ENCODE measurements at places on chromosomes 2 and 18.

DNA sequence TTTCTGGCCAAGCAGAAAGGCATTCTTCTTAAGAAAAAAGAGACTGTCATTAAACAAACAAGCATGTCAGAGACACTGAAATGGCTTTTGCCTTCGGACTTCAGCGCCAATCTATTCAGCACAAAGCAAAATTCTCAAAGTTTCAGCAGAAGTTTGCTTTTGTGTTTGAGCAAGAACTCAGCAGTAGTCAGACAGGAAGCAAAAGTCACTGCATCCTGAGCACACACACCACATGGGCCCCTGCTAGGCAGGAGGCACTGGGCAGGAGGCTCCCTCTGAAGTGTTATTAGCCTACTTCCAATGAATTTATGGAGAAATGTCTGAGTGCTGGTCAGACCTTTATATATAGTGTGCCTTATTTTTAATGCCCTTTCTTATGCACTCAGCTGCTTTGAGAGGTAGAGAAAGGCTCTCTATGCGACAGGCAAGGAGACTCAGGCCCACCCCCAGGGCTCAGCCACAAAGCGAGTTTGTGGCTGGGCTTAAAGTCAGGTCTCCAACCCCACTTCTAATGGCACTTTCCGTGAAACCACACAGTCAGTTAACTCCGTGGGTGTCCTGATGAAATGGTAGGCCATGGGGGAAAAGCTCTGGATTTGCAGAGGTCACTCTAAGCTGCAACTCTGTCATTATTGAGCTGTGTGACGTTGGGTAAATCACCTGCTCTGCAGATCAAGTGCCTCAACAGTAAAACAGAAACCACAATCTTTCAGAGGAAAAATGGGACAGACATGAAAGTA lies 161.0 kb upstream of the TMEM200C start:
- peak; percentile 61 for DNase-seq

GRCh38 chr2:226581004-226581403 lies 218.6 kb downstream of the IRS1 start:
- no peak for DNase-seq

GRCh38 chr2:6794448-6794847 lies 71.3 kb downstream of the CMPK2 start:
- no peak for DNase-seq

DNA sequence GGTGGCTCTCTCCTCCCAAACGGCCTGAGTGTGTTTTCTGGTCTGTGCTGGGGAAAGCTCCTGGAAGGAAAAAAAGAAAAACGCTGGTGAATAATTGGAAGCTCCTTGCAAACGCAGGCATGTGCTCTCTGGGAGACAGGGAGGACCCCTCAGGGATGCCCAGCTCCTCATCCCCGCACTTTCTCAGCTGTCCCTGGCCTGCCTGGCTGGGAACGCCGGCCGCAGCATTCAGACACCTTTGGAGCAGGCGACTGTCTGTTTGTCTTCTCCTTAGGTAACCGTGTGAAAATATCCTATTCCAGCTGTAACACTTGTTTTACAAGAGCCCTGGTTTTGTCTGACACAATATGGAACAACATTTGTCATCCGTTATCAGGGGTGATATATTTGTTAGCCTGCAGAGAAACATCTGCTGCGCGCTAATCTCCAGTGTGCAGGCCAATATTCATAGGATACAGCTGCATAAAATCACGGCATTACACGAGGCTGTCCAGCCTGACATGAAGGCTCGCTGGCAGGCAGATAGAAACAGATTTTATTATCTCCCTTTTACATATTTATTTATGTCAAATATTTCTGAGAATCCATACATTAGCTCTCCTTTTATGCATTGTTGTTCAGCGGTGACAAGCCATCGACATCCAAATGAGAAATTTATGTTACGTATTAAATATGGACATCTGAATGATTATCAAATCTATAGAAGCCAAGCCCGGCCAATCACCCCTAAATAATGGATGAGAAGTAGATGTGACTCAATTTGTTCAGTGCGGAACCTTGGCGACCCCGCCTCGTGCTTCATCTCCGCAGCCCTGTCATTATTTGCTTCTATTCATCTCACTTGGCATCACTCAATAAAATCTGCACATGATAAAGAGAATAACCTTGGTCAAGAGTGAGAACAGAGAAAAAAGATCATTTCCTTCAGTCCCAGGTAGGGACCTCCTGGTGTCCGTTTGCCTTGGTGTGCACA lies 675.1 kb upstream of the SALL3 start:
- DNase-seq, result no peak

DNA sequence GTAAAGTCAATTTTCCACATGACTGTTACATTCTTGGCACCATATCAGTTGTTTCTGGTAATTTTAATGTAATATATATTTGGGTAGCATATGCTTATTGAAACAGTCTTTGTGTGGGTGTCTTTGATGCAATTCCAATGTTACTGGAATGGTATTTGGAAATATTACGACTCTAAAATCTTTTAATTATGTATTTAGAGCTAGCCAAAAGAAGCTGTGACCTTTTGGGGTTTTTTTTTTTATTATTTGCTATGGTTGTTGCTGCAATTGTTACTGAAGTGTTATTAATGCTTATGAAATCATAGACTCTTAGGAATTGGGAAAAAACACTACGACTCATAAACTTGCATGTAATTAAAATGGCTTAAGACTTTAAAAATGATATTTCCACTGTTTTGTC lies 95.9 kb downstream of the AOX1 start:
- peak; percentile 15 for DNase-seq

- DNase-seq, result no peak
Observed at GRCh38 chr2:11977766-11978524, 231.5 kb downstream of the LPIN1 start.

DNA sequence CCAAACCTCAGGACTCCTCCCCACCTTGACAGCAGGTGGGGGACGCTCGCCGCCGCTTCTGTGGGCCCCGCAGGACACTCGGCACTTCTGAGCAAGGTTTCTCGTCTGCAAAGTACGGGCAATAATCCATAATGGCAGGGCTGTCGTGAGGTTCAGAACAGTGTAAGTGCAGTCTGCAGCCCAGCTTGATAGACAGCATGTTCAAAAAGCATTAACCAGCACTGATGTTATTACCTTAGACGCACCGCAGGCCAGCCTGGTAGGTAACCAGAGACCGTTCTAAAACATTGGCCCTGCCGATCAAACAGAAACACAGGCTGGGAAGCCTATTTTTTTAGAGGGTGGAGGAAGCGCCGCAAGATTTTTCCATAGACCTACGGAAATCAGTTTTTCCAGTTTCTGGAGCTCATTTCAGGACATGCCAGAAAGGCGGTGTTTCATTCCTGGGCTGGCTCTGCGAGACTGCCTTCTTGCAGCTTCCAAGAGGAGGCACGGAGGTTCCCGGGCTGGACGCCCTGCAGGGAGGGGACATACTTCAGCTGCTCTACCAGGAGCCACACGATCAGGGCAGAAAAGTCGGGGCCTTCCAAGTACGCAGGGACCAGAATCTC lies 148.7 kb downstream of the TPO start:
- DNase-seq, result peak; percentile 27

- peak; percentile 61 for DNase-seq
Observed at GRCh38 chr2:46036929-46037328, 260.3 kb upstream of the EPAS1 start.

DNA sequence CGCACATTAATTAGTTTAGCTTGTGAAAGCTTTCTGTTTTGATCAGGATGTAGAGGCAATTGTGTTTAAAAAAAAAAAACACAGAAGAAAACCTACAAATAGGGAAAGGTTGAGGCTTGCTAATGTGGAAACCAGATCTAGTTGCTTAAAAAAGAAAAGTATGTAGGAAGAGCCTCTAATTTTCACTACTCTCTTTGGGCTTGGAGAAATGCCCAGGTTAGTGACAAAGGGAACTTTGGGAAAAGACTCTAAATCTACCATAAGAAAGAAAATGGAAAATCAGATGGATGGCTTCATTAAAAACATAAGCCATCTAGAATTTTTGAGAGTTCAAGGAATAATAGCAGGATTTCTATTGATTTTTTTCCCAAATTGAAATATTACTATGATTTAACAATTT lies 47.3 kb upstream of the SLC38A11 start:
- DNase-seq, result no peak

DNA sequence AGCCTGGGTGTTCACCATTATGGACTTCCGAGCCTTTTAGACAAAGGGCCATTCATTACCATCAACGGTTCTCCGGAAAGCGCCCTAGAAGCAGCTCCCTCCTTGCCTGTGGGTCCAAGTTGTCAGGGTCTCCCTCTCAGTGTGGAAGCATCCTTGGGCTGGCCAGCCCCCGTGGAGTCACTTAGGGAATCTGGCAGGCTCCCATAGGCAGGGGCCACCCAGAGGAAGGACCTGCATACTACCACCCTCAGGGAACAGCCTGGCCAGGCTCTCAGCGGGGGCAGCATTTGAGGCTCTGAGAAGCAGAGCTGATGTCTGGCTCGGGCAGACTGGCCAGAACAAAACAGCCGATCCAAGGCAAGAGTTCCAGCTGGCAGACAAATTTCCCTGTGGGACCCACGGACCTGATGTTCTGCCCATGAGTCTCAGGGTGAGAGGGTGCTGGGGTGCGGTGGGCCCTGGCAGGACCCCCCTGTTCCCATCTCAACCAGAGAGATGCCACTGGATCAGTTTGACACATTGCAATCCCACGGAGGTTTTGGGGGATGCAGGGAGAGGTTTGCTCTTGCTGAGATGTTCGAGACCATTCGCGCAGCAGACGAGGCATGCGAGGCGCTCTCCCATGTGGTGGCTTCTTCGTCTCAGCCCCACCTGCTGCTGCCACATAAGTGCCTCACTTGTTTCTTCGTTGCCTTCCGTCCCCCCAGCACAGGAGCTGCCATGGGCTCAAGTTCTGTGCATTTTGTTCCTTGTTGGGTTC lies 56.9 kb downstream of the ACKR3 start:
- DNase-seq, result no peak

- DNase-seq, result peak; percentile 96
Observed at GRCh38 chr2:101766871-101767739, 69.6 kb downstream of the MAP4K4 start.

- DNase-seq, result no peak
Observed at GRCh38 chr2:53442783-53443182, 324.8 kb upstream of the CHAC2 start.

DNA sequence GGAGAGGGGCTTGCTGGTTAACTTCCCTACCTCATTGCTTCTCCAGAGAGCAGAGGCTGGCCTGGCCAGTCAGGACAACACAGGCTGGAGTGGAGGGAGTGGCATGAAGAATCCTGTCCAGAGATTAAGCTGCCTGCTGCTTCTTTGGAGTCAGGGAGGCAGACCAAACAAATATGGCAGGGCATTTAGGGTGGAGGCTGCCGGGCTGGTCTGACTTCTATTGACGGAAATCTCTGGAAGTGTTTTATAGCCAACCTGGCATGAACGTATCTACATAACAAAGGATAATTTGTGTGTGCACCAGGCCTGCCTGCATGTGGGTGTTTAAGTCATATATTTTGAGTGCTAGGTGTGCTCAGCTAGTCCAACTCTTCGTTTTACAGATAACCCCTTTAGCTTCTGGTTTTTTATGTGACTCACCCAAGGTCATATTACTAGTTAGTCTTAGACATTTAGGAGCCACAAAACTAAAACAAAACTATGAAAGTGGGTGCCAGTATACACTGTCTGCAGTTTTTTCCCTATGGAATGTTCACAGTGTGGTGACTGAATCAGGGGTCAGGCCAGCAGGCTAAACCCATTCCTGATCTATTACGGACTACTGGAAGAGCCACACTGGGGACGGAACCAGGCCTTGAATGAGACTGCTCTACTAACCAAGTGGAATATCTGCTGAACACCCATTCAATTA lies 5.5 kb downstream of the NPC1 start:
- peak; percentile 44 for DNase-seq

DNA sequence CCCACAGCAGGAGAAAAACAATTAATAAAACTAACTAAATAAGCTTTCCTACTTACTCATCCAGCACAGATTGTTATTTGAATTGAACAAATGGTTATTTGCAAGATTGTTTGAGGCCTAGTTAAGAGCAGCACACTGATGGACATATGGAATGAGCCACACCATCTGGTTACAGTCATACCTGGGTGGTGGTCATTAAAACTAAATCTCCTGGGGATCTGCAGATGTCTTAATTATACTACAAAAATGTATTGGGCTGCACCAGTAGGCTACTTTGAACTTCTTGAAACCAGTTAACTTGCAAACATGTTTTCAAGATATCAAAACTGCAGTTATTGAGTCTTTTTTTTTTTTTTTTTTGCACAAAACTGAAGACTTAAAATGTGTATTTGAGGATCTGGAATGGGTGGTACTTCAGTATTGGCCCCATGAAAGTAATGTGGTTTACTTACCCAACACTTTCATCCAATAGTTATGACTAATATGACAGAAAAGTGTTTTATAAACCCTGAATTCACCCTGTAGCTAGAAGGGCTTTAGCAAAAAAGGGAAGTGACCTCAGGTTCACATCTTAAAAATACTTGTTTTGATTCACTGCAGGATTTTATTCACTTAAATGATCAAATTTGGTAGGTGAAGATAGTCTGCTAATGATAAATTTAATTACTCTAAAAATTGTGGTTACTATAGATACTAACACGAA lies 10.8 kb downstream of the AGFG1 start:
- peak; percentile 49 for DNase-seq

- no peak for DNase-seq
Observed at GRCh38 chr2:200051611-200051945, 96.2 kb downstream of the MAIP1 start.

GRCh38 chr18:27860701-27861107 lies 316.2 kb downstream of the CDH2 start:
- peak; percentile 18 for DNase-seq

DNA sequence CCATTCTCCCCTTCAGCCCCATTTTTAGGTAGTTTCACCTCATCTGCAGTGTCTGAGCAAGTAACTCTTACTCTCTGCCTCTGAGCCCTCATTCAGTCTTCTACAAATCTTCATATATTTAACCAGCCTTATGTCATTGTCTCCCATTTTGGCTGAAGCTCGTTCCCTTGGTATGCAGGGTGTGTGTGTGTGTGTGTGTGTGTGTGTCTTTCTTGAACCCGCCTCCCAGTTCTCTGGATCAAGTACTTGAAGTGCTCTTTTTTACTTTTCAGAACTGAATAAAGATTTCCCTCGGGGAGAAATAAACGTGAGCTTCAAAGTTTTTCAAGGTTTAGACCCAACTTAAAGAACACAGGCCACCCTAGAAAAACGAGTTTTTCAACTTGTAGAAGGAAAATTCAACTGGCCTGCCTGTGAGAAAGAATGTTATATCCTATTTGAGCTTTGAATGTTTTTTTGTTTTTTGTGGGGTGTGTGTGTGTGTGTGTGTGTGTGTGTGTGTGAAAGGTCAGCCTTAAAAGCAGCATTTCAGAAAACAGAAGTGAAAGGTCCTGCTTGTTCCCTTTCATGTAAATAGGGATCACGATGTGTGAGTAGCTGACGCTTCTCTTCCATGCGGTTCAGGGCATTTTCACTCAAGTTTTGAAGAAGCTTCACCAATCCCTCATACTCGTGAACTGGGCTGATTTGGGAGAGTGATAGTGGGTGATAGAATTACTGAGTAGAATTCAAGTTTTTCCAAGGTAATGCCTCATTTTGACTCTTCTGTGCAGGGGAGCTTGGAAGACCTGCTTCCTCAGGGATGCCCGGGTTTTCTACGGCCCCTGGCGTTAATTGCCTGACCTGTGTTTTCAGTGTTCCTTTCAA lies 50.6 kb upstream of the EML6 start:
- peak; percentile 60 for DNase-seq

- DNase-seq, result no peak
Observed at GRCh38 chr18:2908166-2908945, 61.5 kb downstream of the EMILIN2 start.

Data from fibroblast of the aortic adventitia (primary cell).